Naive thymus-derived CD4-positive, alpha-beta T cell (primary cell): ENCODE measurements at places on chromosomes 13 and 19. TPM values are rescaled to one million over a fixed set of nuclear protein-coding genes. Genes with fewer than 3 reads are reported as not detected.

- no peak overlapping the region for H3K4me3 ChIP-seq
- no peaks in the 10 kb centered on the region for H3K27me3 ChIP-seq
- no peak for DNase-seq
- no peak overlapping the region for H3K27ac ChIP-seq
Measured at GRCh38 chr19:46299695-46300094, 2.9 kb downstream of the HIF3A start.

GRCh38 chr19:2944775-2945574, at the start of gene ZNF77:
ZNF77 (minus strand) TSS chr19:2944971; CDS start chr19:2944840, 131 bp downstream.
- DNase-seq, result peak; percentile 94
- peaks cover 11% of the 10 kb centered on the region for H3K4me1 ChIP-seq
- H3K27ac ChIP-seq, result peak within 1 kb of the TSS; percentile 87
- H3K36me3 ChIP-seq, result no peaks in the 10 kb centered on the region
- peak within 1 kb of the TSS; percentile 86 for H3K4me3 ChIP-seq
- H3K27me3 ChIP-seq, result no peaks in the 10 kb centered on the region

DNA sequence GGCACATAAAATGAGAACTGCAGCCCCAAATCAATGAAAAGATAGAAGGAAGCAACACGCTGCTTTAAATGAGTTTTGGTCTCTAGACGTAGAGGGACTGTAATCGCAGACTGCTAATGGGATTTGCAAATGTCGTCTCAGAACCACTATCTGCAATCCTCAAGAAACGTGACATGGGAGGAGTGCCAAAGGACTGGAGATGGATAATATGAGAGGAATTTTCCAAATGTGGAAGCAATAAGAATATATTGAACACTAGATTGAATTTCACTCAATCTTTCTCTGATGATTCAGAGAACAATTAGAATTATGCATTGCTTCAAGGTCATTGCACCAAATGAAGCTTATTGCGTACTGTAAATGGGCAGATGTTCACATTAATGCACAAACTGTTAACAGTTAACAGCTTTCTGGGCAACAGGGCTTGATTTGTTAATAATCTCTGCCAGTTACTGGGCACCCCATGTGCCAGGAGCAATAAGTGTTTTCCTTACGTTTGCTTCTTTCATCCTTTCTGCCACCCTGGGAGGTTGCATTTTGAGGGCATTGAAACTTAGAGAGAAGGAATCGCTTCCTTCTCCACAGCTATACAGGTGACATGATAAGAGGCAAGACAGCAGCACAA, 62.8 kb upstream of the WASF3 start:
- no peaks in the 10 kb centered on the region for H3K4me1 ChIP-seq
- H3K27ac ChIP-seq, result no peak overlapping the region
- DNase-seq, result no peak
- H3K27me3 ChIP-seq, result no peaks in the 10 kb centered on the region
- no peak overlapping the region for H3K4me3 ChIP-seq

DNA sequence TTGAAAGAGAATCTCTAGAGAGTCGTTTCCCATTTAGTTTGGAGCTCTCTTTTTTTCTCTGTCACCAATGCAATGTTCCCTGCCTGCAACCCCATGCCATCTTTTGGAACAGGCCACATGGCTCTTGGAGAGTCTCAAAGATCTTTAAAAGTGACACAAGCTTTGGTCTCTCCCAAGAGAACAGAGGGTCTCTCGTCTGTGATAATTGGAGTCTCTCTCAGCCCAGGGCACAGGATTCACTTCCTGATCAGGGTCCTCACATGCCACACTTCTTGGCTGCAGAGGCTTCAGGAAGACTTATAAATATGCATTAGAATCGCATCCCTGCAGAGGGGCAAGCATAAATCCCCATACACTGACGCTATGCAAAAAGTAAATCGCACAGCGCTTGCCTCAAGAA, 240.5 kb downstream of the IRS2 start:
- no peaks in the 10 kb centered on the region for H3K27me3 ChIP-seq
- DNase-seq, result no peak
- H3K27ac ChIP-seq, result no peak overlapping the region
- no peak overlapping the region for H3K4me3 ChIP-seq
- no peaks in the 10 kb centered on the region for H3K36me3 ChIP-seq

- no peaks in the 10 kb centered on the region for H3K27me3 ChIP-seq
Measured at GRCh38 chr19:2547721-2548120, 71.8 kb downstream of the GADD45B start.

DNA sequence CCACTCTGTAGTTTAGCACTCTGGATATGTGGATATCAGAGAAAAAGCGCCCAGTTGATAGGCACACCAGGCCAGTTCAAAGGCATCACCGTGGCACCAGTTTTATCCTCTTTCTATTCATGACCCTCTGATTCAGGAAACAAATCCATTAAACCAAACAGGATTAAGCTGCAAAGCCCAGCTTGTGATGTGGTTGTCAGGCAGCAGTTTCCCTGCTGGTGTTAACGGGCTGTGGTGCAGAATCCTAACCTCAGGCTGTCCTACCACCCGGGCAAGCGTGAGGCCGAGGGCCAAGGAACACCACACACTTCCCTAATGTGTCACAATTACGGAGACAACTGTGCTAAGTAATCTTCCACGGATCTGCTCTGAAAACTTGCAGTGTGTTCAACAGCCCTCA, 209.1 kb downstream of the OLFM4 start:
- H3K4me3 ChIP-seq, result no peak overlapping the region
- H3K27ac ChIP-seq, result no peak overlapping the region
- no peaks in the 10 kb centered on the region for H3K36me3 ChIP-seq
- H3K4me1 ChIP-seq, result no peaks in the 10 kb centered on the region
- DNase-seq, result no peak
- peaks cover 2% of the 10 kb centered on the region for H3K27me3 ChIP-seq

GRCh38 chr13:20994441-20994821, 67.0 kb downstream of the LATS2 start:
- no peak overlapping the region for H3K4me3 ChIP-seq
- H3K27ac ChIP-seq, result no peak overlapping the region
- no peaks in the 10 kb centered on the region for H3K4me1 ChIP-seq
- no peaks in the 10 kb centered on the region for H3K36me3 ChIP-seq

DNA sequence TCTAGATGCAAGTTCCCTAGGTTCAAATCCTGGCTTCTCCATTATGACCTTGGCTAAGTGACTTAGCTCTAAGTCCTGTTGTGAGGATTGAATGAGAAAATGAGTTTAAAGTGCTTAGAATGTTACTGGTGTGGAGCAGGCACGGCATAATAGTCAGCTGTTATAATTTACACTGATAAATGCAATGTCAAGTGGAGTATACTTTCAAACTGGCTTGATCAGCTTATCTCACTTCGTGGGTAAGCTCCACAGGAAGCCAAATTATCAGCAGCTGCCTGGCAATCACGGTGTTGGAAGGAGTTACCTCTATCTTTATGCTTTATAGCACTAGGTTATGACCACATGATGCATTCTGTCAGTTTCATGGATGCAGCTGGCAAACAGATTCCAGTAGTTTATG, 272.8 kb downstream of the OLFM4 start:
- H3K4me1 ChIP-seq, result no peaks in the 10 kb centered on the region
- DNase-seq, result no peak
- H3K4me3 ChIP-seq, result no peak overlapping the region

GRCh38 chr19:49908480-49909420, 12.1 kb upstream of the IL4I1 start:
- H3K4me3 ChIP-seq, result no peak overlapping the region
- no peaks in the 10 kb centered on the region for H3K4me1 ChIP-seq
- no peak for DNase-seq

- H3K27me3 ChIP-seq, result no peaks in the 10 kb centered on the region
- H3K4me1 ChIP-seq, result no peaks in the 10 kb centered on the region
- H3K36me3 ChIP-seq, result no peaks in the 10 kb centered on the region
- H3K4me3 ChIP-seq, result no peak overlapping the region
- no peak for DNase-seq
- no peak overlapping the region for H3K27ac ChIP-seq
Measured at GRCh38 chr13:29746148-29746677, 104.2 kb downstream of the UBL3 start.

DNA sequence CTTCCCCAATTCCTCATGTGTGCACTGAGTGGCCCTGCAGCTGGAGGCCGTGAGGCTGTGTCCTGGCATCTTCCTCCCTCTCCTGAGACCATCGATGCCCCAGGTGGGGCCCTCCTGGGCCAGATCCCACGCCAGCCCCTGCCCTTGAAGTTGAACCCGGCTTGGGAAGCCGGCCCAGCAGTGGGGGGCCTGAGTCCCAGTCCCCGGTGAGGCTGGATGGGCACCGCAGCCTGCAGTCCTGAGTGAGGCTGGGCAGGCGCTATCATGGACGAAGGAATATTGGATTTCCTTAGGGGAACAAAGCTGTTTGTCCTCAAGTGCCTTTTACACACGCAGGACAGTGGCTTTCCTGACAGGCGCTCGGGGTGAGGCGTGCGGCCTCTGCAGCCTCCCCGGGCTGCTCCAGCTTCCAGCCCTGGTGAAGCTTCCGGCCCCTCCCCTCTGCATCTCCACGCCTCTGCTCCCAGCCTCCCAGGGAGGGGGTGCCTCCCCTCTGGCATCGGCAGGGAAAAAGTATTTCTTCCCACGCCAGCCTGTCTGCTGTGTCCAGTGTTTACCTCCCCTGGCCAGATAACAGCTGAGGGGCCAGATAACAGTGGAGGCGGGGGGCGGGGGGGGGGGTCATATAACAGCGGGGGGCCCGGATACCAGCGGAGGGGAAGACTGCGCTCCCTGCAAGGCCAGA, 159.5 kb downstream of the KDM4B start:
- no peaks in the 10 kb centered on the region for H3K27me3 ChIP-seq
- peaks cover 9% of the 10 kb centered on the region for H3K36me3 ChIP-seq
- H3K4me1 ChIP-seq, result no peaks in the 10 kb centered on the region
- no peak overlapping the region for H3K27ac ChIP-seq

GRCh38 chr13:40275636-40276035, 390.8 kb downstream of the FOXO1 start:
- peaks cover 14% of the 10 kb centered on the region for H3K4me1 ChIP-seq
- no peak for DNase-seq
- H3K36me3 ChIP-seq, result no peaks in the 10 kb centered on the region
- H3K27me3 ChIP-seq, result no peaks in the 10 kb centered on the region
- no peak overlapping the region for H3K4me3 ChIP-seq

DNA sequence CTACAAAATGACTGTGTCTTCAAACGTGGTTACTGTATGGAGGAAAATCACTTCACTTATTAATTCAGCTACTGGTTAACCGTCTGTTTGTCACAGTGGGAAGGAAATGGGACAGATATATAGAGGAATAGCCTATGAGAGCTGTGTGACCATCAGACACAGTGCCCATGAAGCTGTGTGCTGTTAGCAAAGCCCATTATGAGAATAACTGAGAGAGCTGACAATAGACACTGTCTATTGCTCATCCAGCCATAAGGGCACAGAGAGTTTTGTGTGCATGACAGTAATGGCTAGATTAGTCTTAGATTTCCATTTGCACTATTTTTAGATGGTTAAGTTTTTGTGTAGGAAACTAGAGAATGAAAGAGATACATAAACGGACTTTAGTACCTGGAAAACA, 64.1 kb upstream of the POSTN start:
- no peak overlapping the region for H3K4me3 ChIP-seq
- no peaks in the 10 kb centered on the region for H3K36me3 ChIP-seq
- no peak for DNase-seq
- no peaks in the 10 kb centered on the region for H3K27me3 ChIP-seq
- no peaks in the 10 kb centered on the region for H3K4me1 ChIP-seq

DNA sequence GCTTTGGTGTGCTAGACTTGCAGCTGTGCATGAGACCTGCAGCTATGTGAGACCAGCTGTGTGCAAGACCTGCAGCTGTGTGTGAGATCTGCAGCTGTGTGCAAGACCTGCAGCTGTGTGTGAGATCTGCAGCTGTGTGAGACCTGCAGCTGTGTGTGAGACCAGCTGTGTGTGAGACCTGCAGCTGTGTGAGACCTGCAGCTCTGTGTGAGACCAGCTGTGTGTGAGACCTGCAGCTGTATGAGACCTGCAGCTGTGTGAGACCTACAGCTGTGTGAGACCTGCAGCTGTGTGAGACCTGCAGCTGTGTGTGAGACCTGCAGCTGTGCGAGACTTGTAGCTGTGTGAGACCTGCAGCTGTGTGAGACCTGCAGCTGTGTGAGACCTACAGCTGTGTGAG, 6.7 kb upstream of the DCUN1D2 start:
- no peak for DNase-seq
- no peak overlapping the region for H3K27ac ChIP-seq
- peaks cover 6% of the 10 kb centered on the region for H3K4me1 ChIP-seq
- H3K27me3 ChIP-seq, result no peaks in the 10 kb centered on the region
- no peak overlapping the region for H3K4me3 ChIP-seq

DNA sequence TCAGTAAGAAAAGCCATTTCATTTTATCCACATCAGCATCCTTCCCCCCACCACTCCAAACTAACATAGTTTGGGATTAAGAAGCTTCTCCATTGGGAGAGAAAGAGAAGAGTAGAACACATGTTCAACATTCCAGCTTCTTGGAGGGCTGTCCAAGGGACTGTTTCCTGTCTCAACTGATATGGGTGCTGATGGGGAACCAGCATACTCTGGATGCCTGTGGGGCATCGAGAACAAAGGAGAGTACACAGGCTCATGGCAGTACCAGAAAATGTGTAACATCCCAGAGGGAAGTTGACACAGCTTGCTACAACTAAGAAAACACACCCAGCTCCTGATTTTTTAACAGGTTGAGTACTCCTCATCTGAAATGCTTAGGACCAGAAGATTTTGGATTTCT, 24.7 kb downstream of the SUCLA2 start:
- no peak overlapping the region for H3K27ac ChIP-seq
- no peaks in the 10 kb centered on the region for H3K27me3 ChIP-seq
- no peaks in the 10 kb centered on the region for H3K36me3 ChIP-seq
- no peaks in the 10 kb centered on the region for H3K4me1 ChIP-seq
- DNase-seq, result no peak

DNA sequence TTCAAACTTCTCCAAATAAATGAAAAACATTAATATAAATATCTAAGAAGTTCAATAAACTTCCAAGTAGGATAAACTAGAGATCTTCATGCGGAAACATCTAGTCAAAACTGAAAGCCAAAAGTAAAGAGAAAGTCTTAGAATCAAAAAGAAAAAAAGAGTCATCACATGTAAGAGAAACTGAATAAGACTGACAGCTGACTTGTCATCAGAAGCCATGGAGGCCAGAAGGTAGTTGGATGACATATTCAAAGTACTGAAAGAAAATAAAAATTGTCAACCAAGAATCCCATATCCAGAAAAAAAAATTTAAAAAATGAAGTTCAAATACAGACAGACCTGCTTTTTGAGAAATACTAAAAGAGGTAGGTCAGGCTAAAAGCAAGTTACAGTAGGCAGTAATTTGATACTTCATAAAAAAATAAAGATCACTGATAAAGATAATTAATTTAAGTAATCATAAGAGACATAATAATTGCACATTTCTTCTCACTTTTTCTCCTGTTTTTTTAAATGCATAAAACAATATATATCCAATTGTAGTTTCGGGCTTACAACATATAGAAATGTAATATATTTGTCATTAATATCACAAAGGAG, 327.6 kb upstream of the PCDH9 start:
- no peaks in the 10 kb centered on the region for H3K27me3 ChIP-seq
- H3K4me1 ChIP-seq, result no peaks in the 10 kb centered on the region

GRCh38 chr19:42151782-42152684, 19.8 kb upstream of the POU2F2 start:
- H3K27ac ChIP-seq, result no peak overlapping the region
- peaks cover 3% of the 10 kb centered on the region for H3K36me3 ChIP-seq
- no peaks in the 10 kb centered on the region for H3K27me3 ChIP-seq
- DNase-seq, result no peak
- no peak overlapping the region for H3K4me3 ChIP-seq

ADAMTSL5 gene
- 8.3 TPM for total RNA-seq

CEACAM8 gene
- total RNA-seq, result not detected in 2 replicates

ZNF552 gene
- 21.9 TPM for total RNA-seq

CDADC1 gene
- 21.3 TPM for total RNA-seq

CDX2 gene
- total RNA-seq, result not detected

POSTN gene
- not detected for total RNA-seq
